ENCODE measurements at places on chromosomes 13 and 19.

DNA sequence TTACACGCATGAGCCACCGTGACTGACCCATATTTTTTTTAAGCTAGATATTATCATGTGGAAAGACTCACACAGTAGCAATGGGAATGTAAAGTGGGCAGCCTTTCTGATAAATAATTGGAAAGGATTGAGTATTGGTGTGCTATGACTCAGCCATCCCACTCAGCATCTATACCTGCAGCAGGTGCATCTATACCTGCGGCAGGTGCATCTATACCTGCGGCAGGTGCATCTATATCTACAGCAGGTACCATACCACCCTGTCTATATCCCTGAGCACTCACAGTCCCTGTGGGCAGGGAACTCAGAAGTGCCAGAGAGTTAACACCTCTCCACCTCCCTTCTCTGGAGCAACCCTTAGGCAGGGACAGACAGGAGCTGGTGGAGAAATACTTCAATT lies 5.2 kb upstream of the LRRC8E start:
- DNase-seq: no peak

DNA sequence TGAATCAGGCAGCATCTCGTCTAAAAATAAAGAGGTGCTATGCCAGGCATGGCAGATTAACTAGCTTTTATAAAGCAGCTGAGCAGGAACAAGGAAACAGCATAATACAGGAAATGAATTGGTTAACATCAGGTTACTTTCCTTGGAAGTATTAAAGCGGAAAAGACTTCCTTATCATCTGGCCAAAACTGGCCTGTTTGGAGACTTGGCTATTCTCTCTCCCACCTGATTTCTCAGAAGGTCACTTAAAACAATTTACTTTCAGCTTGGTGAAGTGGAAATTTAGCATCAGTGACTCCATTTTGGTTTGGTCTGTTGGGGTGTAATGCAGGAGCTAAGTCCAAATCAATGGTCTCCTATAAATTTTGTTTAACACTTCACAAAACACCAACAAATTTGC lies 191.6 kb downstream of the NUFIP1 start:
- DNase-seq: no peak

DNA sequence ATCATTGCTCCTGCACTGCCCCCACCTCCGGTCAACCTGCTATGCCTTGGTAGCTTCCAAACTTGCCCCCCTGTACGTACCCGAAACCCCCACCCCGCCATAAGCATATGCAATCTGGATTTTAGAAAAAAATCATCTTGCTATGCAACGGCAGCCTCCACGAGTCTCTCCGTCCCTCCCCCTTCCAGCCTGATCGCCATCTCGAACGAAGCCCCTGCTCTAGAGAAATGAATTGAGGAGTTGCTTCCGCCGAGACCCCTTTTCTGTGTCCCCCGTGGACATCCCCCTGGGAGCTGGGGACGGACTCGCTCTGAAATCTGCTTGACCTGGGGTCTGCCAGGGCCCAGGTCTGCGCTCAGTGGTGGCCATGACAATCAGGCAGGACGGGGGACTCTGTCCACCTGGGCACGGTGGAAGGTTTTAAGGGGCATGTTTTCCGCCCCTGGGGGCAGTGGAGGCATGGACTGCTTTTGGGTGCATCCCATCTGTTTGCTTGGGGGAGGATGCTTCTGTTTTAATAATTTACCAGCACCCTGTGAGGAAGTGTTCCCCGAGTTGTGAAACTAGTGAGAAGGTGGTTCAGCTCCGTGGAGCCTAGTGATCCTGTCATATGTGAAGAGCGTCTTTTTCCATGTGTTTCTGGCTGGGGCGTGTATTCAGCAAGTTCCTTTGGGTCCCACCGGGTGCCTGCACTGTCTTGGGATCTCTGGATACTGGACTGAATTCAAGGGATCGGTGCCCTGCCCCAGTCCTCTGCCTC lies 1.0 kb downstream of the KDM4B start:
- no peak for DNase-seq

GRCh38 chr13:40589285-40590109 lies 76.9 kb downstream of the FOXO1 start:
- peak; percentile 40 for DNase-seq

DNA sequence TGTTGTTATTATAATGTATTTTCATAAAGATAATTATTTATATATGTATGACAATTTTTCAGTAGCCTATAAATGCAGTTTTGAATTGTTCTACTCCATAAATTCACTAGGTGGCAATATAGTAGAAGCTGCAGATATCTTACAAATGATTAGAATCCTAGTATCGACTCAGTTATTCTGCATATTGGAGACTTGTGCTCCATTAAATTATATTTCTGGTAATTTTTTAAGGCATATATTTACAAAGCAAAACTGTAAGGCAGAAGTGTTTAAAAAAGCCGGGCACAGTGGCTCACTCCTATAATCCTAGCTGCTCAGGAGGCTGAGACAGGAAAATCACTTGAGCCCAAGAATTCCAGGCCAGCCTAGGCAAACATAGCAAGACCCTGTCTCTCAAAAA lies 58.7 kb downstream of the DPY19L3 start:
- peak; percentile 9 for DNase-seq

- DNase-seq: no peak
Observed at GRCh38 chr19:29612121-29612520, 6.0 kb downstream of the POP4 start.

GRCh38 chr13:86464193-86464592 lies 665.0 kb upstream of the SLITRK6 start:
- DNase-seq: no peak

DNA sequence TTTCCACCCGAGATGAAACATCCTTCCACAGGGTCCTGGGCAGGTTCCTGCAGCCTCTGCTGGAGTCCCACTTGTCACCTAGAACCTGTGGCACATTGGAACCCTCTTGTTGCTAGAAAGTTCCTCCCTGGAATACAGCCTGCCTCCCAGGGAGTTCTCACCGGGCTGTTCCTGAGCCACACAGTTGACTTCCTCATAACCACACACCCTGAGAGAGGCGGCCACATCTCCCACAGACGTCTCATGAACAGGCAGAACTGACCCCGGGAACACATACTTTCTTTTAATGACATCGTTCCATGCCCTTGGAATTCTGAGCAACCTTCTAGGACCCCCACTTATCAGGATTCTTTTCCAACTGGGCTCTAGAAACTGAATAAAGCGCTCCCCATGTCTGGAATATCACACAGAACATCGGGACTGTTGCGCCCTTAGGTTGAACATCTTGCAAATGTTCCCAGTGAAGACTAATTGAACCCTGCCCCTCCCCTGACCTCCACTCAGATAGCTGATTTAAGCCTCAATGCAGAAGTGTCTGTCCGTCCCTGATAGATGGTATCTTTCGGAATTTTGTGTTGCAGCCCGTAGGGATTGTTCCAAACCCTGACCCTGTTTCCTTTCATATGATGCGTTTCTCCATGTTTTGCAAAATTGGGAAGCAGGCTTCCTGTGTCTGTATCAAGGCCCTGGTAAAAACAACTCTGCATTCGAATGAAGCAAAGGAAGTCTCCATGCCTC lies 91.1 kb downstream of the RAB20 start:
- DNase-seq: no peak

DNA sequence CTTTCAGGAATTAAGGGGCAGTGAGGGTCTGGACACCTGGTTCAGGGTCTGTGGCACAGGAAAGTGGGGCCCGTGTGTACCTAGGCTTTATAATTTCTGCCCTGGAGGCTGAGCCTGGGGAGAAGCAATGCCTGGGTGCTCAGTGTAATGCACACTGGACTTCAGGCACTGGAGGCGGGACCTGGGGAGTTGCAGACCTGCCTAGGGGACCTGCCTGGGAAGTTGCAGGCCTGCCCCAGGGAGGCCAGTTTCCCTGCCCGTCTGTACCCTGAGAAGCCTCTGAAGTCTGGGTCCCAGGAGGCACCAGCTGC lies 2.5 kb upstream of the TMEM59L start:
- no peak for DNase-seq

- no peak for DNase-seq
Observed at GRCh38 chr19:42193294-42193693, 24.2 kb downstream of the DEDD2 start.

- peak; percentile 70 for DNase-seq
Observed at GRCh38 chr13:44934724-44935123, 54.5 kb downstream of the NUFIP1 start.

DNA sequence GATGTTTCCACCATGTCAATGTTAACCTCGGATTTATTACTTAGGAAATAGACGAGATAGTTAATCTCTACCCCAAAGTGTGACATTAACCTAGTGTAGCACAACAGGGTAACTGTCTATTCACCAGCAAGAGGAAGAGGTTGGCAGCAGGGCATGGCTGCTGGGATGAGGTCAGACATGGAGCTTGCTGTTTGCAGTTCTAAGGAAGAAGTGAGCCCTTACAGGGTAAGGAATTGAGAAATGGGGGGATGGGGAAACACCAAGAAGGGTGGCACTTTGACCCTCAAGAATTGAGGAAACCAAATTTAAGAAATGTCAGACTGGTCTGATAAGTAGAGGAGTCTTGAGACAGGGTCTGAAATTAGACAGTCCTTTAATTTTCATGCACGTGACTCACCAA lies 62.4 kb downstream of the MBD3L2B start:
- no peak for DNase-seq

All from fibroblast of upper back skin (primary cell).